ENCODE measurements at places on chromosomes 1 and 21.

DNA sequence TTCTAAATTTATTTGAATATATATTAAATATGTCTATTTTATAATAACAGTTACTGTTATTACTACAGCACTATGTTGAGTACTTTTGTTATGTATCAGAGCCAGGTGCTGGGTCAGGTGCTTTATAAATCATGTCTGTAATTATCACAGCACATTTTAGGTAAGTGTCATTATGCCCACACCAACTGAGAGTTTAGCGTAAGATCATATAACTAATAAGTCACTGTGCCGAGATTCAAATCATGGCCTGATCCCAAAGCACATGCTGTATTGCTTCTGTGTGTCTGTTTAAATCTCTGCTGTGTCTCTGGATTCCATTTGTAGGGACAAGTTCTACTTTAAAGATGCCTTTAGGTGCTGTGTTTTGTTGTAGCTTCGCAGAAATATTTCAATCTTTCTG is 1.9 kb downstream of the GPSM2 start:
- DNase-seq: no peak

DNA sequence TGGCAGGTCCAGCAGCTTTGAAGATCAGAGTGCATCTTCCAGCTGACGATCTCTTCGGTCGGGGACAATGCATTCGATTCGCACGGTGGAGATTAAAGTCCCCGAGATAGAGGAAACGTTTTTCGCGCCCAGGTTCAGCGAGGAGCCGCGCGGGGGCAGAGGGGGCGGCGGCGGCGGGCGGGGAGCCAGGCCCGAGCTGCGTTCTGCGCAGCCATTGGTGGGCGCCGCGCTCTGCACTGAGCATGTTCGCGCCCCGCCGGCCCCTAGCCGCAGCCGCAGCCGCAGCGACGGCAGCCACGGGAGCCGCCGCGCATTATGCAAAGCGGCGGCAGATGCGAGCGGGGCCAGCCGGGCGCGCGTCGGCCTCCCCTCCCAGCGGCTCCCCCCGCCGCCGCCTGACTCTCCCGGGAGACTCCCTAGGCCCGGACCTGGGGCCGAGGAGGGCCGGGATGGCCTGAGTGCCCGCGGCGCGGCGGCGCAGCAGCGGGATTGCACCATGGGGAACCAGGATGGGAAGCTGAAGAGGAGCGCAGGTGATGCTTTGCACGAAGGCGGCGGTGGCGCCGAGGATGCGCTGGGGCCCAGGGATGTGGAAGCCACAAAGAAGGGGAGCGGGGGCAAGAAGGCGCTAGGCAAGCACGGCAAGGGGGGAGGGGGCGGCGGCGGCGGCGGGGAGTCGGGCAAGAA is at the start of gene FMN2:
Gene FMN2 (plus strand): TSS at position 270 of the 687 bp plus-strand sequence. CDS start 227 bp downstream, at position 497.
- no peak for DNase-seq

DNA sequence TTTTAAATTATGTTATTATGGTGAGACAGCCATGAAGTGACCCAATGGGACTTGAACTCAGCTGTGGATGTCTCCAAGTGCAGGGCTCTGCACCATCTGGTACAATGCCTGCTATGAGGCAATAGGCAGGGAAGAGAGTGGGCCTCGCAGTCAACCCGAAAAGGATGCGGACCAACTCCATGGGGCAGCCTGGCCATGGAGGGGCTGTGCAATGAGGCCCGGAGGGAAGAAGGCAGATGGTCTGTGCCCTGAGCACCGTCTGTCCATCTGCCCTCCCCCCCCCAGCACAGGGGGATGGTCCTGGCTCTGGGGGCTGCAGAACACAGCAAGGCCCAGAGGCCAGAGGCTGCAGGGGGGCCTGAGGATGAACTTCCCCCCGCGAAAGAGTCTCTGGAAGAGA is 17.0 kb downstream of the ESPN start:
- DNase-seq: no peak

GRCh38 chr21:33802481-33802880 is 113.1 kb downstream of the ATP5PO start:
- no peak for DNase-seq

GRCh38 chr21:34020983-34021553 is 52.3 kb upstream of the MRPS6 start:
- no peak for DNase-seq

DNA sequence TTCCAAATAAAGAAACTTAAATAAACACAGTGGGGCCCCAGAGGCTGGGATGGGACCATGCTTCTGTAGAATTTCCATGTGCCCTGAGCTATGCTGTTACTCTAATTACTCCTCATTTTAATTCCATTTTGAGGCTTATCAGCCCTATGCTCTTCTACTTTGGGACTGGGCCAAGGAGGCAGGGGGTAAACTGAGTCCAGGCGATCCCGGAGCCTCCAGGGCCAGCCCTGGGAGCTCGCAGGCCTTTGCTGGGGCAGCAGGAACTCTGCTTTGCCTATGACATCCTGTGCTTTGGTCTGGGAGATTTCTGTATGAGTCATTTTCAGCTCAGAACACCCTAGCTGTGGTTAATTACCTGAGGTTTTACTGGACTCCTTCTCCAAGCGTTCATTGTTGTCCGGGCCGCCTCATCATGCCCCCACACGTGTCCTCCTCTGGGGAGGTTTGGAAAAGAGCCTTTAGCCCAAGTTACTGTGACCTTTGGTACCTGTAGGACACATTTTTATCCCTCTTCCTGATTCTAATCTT is 95.7 kb downstream of the RHOU start:
- no peak for DNase-seq

- no peak for DNase-seq
Observed at GRCh38 chr21:44456214-44456914, 1.1 kb downstream of the LRRC3 start.

DNA sequence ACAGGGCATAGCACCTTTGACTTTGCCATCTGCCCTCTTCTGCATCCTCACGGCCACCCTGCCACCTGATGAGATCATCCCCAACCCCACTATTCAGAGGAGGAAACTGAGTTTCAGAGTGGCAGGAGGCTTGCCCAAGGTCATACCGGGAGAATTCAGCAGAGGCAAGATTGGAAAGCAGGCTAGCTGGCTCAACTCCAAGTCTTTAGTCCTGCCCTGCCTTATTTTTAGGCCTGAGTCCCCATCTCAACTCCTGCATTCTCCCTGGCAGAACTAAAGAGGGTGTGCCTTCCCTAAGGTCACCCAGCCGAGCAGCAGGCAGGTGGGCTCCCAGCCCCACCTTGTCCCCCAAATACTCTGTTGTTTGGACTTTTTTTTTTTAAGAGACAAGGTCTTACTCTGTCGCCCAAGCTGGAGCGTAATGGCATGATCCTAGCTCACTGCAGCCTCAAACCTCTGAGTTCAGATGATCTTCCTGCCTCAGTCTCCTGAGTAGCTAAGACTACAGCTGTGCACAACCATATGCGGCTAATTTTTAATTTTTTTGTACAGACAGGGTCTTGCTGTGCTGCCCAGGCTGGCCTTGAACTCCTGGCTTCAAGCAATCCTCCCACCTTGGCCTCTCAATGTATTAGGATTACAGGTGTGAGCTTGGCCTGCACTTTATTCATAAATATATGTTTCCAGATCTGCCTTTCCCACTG is 13.8 kb upstream of the FGR start:
- DNase-seq: no peak

DNA sequence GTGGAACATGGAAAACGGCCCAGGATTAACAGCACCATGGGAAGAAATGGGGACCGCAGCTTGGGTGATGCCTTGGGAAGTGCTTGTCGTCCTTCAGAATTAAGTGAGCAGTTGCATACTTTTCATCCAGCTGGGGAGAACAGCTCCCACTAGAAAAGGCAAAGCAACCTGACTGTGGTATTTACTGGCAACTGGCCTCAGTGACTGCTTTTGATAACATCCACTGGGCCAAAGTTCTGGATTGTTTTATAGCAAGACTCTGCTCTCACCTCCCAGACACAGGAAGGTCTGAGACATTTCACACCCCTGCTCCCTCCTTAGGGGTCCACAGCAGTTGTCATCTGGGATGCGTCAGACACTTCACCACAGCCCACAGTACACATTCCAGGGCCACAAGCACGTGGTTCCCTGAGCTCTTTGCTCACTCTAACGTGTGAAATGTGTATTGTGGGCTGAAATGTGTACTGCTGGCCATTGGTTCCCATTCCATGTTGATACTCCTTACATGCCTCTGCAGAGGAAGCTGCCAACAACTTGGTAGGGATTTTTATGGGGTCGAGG is 6.6 kb downstream of the PAPPA2 start:
- DNase-seq: no peak

- DNase-seq: no peak
Observed at GRCh38 chr1:207463571-207463970, 9.4 kb downstream of the CR2 start.

GRCh38 chr1:97145321-97145956 is 423.9 kb downstream of the PTBP2 start:
- no peak for DNase-seq

- DNase-seq: no peak
Observed at GRCh38 chr1:214419650-214420049, 131.8 kb downstream of the PTPN14 start.

GRCh38 chr1:161119092-161119903 is 1.4 kb downstream of the NIT1 start:
- DNase-seq: no peak

- DNase-seq: no peak
Observed at GRCh38 chr1:23039308-23039826, 20.1 kb downstream of the KDM1A start.

DNA sequence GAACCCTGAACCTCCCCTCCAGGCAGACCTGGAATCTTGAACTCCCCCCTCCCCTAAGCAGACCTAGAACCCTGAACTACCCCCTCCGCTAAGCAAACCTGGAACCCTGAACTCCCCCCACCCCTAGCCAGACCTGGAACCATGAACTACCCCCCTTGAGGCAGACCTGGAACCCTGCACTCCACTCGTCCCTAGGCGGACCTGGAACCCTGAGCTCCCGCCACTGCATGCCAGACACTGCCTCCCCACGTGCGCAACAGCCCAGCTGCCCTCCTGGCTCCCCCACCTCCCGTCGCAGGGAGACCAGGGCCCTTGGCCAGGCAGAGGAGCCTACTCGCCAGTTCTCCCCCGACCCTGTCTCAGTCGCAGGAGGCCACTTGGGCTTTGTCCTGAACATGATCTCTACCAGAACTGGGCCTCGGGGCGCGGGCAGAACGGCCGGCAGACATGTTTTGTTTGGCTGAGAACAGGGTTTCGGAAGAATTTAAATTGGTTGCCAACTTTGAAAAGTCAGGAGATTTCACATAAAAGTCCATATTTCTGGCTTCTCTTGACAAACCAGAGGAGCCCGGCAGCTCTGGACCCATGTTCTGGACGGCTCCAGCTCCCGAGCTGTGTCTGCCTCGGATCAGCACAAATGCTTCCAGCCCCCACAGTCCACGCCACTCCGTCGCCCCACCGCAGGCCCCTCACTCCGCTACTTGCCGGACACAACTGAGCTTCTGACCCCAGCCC is 9.2 kb upstream of the PLEKHG5 start:
- DNase-seq: no peak

- no peak for DNase-seq
Observed at GRCh38 chr1:60589046-60589748, 493.2 kb upstream of the NFIA start.

DNA sequence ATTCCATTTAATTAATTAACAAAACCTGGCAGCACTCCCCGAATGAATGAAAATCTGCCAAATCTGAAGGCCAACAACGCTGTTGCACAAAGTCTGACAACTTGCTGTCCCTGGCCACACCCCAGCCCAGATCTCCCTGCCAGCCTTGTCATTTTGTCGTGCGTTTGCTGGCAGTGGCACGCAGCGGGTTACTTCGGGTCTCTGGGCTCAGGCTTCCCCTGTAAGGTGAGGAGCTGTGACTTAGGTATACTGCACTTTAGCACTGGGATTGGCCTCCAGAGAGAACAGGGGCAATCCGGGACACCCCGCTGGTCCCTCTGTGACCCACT is 34.3 kb upstream of the SIM2 start:
- no peak for DNase-seq

DNA sequence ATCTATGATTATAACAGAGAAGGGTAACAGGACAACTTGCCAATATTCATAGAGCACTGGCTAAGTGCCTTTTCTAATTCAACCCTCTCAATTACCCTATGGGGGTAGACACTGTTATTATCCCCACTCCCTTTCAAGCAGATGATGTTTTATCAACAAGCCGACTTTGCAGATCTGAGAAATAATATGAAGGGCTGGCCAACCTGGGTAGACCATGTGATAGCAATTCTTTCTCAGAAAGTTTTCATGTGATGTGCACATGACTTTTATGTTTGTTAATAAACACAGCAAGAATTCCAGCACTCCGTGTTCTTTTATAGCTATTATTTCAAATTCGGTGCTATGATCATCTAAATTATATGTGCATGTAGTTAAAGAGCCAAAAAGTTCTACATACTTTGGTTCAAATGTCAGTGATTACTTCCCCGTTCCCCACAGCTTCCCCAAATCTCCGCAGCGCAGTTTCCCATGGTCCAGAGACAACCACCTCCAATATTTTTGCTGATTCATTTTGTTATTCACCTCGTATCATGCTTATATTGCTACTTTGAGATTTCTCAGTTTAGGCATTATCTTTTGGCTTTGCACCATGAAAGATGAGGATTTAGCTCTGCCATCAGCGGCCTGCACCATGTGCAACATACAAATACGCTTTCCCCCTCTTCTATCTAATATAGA is 96.7 kb upstream of the GADD45A start:
- DNase-seq: no peak

- DNase-seq: peak; percentile 87
Observed at GRCh38 chr1:154335025-154335714, 9.8 kb downstream of the ATP8B2 start.

- no peak for DNase-seq
Observed at GRCh38 chr1:186793582-186793927, 35.2 kb upstream of the PLA2G4A start.

DNA sequence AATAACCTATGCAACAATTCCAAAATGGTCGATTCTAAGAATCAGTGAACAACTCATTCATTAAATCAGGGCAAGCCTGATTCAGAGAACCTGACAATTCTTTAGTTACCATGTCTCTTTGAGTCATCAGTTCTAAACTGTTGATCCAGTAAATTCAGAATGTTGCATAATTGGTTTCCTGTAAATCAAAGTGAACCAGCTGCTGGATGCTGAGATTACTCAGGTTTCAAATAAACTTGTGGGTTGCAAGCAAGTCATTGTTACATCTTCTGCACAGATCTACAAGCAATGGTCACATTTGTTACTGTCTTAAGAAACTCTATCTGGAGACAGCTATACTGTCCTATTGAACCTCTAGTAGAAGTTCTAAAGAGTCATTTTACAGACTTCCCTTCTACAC is 16.5 kb downstream of the PLA2G2D start:
- DNase-seq: no peak

DNA sequence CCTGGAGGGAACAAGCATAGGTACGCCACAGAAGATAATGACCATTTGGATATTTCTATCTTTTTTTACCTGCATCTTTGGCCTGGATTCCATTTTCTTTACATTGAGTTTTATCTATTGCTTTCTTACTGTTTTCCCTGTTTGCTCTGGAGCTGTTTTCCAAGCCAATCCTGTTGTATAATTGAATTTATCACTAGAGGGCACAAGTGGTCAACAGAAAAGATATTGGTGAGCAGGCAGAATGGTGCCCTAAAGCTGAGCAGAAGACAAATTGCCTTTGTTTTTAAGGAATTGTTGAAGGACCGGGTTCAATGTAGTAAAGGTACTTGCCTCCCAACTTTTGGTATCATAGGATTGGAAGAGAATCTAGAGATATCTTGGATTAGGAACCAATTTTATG is 152.8 kb downstream of the PPP1R12B start:
- DNase-seq: no peak
